Stimulated activated CD4-positive, alpha-beta T cell treated with anti-CD3 and anti-CD28 coated beads, Interleukin-1b, Interleukin-23, amount 100 ng/mL, for 48 hours (primary cell): ENCODE measurements at places on chromosomes 7 and 10.

DNA sequence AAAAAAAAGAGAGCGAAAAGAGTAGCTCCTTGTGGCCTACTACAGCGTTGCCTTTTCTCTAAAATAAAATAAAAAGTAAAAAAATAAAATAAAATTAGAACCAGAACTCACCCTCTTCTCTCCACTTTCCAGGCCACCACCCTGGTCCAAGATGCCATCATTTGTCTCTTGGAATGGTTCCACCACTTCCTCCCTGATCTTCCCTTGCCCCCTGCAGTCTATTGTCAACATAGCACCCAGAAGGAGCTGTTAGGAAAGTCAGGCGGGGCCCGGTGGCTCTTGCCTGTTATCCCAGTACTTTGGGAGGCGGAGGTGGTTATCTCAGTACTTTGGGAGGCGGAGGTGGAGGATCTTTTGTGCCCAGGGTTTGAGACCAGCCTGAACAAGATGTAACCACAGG lies 7.6 kb upstream of the GRID2IP start:
- no peak for DNase-seq

GRCh38 chr10:127067542-127068194 lies 128.7 kb downstream of the INSYN2A start:
- no peak for DNase-seq

DNA sequence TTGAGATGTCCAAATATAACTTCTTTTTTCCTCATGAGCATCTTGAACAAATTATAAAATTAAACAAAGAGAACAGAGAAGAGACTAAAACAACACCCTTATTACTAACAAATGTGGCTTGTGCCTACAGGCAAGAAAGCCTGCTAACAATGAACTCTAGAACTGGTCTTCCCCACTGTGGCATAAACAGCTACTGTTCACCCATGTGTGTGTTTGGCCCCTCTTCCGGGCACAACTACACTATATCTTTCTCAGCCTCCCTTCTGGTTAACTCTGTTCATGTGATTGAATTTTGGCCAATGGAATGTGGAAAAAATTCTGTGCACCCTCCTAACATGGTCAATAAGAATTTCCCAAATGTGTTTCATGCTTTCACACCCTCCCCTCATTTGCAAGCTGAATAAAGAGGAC lies 117.0 kb downstream of the KBTBD2 start:
- DNase-seq: no peak

- no peak for DNase-seq
These were observed 282.9 kb upstream of the IGFBP3 start for GRCh38 chr7:46203926-46204325.

DNA sequence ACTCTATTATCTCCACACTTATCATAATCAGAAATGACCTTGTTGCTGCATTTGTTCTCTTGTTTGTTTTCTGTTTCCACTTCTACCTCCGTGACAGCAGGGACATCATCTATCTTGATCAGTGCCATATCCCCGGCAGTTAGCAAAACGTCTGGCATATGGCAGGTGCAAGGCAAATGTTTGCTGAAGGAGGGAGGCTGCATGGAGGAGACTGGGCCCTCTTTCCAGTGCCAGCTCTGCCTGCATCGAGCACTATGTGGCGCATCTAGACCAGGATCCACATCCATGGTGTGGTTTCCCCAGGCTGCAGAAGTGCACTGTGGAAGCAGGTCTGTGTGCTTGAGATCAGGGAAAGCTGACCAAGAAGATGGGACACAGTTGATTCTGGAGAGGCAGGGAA lies 181.2 kb downstream of the KCNMA1 start:
- DNase-seq: no peak

DNA sequence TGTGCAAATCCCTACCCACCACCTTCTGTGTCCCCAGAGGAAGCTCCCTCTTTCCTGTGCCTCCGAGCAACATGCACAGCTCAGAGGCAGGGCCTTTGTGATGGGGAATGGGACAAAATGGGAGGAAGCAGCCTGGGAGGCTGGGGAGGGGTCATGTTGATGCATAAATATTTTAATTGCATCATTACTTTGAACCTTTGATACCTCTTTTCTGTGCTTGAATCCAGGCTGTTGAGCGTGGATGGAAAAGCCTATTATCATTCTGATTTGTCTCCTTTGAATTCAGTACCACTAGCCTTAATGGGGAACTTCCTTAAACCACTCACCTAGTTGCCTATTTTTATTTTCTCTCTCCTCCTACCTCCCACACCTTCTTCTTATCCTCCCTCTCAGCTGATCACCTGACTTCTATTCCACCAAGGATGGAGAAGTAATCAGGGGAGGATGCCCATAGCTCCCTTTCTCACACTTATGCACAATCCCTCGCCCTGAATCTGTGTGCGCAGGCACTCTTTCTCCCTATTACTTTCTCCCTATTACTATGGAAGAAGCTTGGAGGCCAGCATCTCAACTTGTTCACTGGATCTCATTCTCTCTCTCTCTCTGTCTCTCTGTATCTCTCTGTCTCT lies 78.5 kb downstream of the SEC61G start:
- DNase-seq: no peak

DNA sequence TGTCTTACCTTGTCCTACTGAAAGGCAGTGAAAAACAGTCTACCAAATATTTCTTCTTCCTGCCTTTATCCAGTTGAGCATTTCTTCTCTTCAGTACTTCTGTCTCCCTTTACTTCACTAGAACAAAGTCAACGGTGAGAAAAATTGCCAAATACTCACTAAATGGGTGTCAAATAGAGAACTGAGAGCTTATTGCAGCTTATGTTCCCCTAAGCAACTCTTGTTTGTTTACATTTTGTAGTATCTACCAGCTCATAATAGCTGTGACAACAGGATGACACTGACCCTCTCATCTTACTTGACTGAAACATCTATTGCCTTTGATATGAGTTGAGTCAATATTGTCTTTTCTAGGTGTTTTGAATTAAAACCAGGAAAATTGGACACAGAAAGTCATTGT lies 327.9 kb upstream of the SORCS1 start:
- no peak for DNase-seq

GRCh38 chr7:13333371-13333770 lies 645.9 kb downstream of the ARL4A start:
- DNase-seq: no peak

DNA sequence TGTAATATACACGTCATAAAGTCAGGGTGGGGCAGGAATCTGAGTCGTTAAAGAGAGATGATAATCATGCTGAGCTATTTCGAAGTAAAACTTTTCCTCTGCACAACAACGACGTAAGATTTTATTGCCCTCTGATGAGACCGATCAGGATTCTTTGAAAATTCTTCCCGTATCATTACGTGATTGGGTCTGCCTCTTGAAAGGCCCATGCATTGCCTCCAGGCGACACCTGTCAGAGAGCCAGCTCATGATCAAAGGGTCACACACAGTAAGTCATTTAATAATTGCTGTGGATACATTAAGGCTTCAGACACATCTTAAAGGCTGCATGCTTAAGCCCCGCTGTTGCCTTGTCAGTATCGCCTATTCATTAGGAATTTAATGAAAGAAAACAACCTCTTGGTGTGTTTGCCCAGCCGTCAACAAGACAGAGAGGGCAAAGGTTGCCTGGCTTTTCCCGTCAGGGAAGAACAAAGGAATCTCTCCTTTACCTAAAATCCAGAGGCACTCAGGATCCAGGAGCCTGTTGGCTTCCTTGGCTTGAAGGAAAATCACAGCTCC lies 189.0 kb upstream of the SH2B2 start:
- no peak for DNase-seq
